ENCODE measurements at places on chromosomes 12 and 14.

DNA sequence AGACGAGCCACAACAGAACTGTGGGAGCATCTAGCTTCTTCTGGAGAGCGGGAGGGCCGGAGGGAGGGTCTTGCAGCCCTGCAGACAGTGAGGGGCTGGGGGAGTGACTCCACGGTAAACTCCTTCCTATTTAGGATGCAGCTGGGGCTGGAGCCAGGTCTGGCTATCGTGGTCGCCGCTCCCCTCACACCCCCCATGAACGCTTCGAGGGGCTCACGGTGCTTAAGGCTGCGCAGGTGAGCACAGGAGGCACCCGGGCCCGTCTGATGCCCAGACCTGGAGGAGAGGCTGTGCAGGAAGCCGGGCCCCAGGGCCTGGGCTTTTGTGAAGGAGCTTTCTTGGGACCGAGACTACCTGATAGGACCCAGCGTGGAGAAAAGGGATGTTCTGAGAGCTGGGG lies 3.9 kb upstream of the GNB3 start:
- DNase-seq, result no peak
- no peak overlapping the region for H3K27ac ChIP-seq
- no peaks in the 10 kb centered on the region for H3K36me3 ChIP-seq
- H3K27me3 ChIP-seq, result no peaks in the 10 kb centered on the region
- peaks cover 5% of the 10 kb centered on the region for H3K4me1 ChIP-seq
- H3K4me3 ChIP-seq, result no peak overlapping the region

GRCh38 chr14:100609331-100609870 lies 22.2 kb upstream of the BEGAIN start:
- H3K36me3 ChIP-seq, result no peaks in the 10 kb centered on the region
- H3K27ac ChIP-seq, result no peak overlapping the region
- H3K4me3 ChIP-seq, result no peak overlapping the region
- no peak for DNase-seq

- peaks cover 7% of the 10 kb centered on the region for H3K36me3 ChIP-seq
- DNase-seq, result no peak
- H3K4me3 ChIP-seq, result no peak overlapping the region
- H3K27me3 ChIP-seq, result no peaks in the 10 kb centered on the region
Observed at GRCh38 chr14:81205639-81206038, 15.1 kb downstream of the GTF2A1 start.

DNA sequence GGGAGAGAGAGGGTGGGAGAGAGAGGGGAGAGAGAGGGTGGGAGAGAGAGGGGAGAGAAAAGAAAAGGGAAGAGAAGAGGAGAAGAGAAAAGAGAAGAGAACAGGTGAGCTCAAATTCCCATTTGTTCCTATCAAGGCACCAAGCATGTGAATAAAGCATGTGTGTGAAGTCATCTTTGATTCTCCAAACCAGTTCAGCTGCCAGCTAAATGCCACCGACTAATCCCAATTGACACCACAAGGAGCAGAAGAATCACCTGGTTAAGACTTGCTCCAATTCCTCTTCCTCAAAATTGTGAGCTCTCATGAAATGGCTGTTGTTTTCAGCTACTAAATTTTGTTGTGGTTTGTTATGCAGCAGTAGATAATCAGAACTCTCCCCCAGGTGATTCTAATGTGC lies 188.9 kb downstream of the TMX1 start:
- H3K4me3 ChIP-seq, result no peak overlapping the region
- no peaks in the 10 kb centered on the region for H3K36me3 ChIP-seq
- no peaks in the 10 kb centered on the region for H3K27me3 ChIP-seq
- no peak overlapping the region for H3K27ac ChIP-seq
- DNase-seq, result no peak
- H3K4me1 ChIP-seq, result peaks cover 36% of the 10 kb centered on the region
